ENCODE measurements at places on chromosomes 1 and 21. TPM values are rescaled to one million over a fixed set of nuclear protein-coding genes. Genes with fewer than 3 reads are reported as not detected.

KRTAP12-2 gene
- not detected for total RNA-seq

CFAP45 gene
- total RNA-seq, result 0.53 TPM

OR2M3 gene
- total RNA-seq, result not detected

RC3H1 gene
- 14.5 TPM for total RNA-seq

LRRC8D gene
- total RNA-seq, result 20.7 TPM

RHBG gene
- total RNA-seq, result not detected

TFF2 gene
- total RNA-seq, result not detected

KRTAP24-1 gene
- not detected for total RNA-seq
